ENCODE measurements at places on chromosomes 5 and 9.

- DNase-seq: no peak
These were observed 189.0 kb upstream of the EGFLAM start for GRCh38 chr5:38069360-38069759.

- no peak for DNase-seq
These were observed 127.2 kb upstream of the IER5L start for GRCh38 chr9:129305246-129305645.

DNA sequence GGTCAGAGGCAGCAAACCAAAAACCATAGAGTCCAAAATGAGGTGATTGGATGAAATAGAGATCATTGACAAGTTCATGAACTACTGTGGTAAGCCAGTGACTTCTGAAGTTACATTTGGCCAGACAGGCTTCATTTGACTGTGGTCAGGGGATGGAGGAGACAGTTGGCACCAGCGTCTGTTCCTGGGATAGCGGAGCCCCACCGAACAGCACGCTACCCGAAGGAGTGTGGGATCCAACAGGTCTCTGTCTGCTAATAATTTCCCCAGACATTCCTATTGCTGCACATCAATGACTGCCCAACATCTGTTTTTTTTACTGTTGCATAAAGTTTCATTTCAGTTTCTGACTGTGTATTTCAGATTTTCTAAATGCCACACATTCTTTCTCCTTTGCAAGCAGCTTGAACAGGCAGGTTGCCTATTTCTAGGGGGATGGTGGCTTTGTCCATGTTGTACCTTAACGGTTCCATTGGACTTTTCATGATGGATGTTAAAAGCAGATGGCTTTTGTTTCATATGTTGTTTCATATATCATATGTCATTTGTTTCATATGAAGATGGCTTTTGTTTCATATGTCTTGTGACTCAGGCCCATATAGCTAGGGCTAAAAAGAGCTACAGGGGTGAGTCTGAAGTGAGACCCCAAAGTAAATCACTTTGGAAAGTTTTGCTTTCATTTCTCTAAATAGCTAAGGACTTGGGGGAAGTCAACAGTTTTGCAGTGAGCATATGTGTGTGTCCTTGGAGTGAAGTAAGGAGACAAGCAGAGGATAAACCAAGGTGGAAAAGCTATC lies 180.8 kb downstream of the GOLPH3 start:
- DNase-seq: no peak

GRCh38 chr5:78726571-78726970 lies 78.0 kb upstream of the LHFPL2 start:
- no peak for DNase-seq

DNA sequence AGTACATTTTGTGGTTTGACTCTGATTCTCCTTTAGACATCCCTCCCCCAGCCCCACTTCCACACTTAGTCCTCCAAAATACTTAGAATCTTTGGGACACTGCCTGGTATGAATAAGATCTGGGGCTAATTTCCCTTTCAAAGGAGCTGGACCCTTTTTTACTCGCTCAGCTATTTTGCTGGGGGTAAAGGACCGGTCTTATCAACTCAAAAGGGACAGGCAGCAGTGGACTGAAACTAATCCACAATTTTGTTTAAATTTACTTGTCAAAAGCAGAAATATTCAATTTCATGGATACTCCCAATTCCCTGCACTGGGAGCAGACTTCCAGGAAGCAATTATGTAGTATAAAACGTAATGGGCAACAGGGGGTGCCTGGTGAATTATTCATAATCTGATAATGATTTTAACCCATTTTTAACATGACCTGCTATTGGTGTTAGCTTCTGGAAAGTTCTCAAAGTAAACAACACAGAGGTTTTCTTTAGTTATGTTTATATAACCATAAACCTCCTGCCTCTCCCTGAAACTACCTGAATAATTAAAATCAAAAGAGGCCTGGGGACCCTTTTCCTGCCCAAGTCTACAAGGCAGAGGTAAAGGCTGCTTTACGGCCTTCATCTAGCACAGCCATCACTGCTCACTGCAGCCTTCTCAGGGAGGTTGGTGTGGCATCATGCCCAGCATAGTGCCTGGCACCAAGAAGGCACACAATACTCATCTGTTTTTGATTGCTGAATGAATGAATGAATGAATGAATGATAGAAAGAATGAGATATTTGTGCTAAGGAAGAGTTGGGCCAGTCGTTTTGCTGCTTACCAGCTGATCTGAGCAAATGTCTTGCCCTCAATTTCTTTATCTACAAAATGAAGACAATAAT lies 44.2 kb upstream of the GNPDA1 start:
- no peak for DNase-seq

GRCh38 chr5:41871852-41872251 lies 1.6 kb upstream of the OXCT1 start:
- DNase-seq: no peak

GRCh38 chr5:72151646-72152045 lies 44.4 kb downstream of the MAP1B start:
- no peak for DNase-seq

DNA sequence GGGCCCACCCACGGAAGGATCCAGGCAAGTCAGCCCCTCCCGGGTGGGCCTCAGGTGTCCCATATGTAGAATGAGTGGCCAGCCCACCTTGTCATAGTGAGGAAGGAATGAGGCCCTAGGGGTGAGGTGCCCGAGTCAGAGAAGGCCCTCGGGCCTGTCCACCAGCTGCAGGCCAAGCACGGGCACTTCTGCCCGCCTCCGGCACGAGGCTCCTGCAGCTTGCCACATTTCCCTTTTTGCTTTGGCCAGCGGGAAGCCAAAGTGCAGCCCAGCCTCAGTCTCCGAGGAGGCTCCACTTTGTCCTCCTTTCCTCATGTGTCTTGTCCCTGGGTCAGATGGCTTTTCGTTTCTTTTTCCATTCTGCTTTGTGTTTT lies 72.9 kb downstream of the PSMB7 start:
- no peak for DNase-seq

DNA sequence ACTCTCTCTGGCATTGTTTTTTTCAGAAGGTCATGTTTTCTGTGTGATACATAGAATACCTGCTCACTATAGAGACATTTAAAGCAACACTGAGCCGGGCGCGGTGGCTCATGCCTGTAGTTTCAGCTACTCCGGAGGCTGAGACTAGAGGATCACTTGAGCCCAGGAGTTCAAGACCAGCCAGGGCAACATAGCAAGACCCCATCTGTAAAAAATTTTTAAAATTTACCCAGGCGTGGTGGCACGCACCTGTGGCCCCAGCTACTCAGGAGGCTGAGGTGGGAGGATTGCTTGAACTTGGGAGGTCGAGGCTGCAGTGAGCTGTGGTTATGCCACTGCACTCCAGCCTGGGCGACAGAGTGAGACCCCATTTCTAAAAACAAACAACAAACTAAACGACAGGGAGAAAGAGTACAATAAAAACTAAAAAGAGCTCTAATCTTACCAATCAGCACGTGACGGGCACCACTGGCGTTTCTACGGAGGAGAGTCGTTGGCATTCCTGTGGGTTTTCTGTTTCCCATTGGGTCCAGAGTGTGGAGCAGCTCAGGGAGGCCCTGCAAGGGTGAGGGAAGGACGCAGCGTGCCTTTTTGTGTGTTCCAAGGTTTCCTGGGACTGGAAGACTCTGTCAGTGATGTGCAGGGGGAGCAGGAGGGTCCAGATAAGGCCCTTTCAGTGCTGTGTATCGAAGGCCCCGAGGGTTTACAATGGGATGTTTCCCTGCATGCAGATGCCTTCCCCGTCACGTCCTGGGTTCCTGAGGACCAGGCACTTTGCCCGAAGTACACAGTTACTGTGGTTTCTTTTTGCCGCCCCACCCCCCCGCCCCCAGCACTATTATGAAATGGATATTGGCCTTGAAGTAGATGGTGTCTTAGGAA lies 7.2 kb upstream of the RNU6ATAC start:
- no peak for DNase-seq

DNA sequence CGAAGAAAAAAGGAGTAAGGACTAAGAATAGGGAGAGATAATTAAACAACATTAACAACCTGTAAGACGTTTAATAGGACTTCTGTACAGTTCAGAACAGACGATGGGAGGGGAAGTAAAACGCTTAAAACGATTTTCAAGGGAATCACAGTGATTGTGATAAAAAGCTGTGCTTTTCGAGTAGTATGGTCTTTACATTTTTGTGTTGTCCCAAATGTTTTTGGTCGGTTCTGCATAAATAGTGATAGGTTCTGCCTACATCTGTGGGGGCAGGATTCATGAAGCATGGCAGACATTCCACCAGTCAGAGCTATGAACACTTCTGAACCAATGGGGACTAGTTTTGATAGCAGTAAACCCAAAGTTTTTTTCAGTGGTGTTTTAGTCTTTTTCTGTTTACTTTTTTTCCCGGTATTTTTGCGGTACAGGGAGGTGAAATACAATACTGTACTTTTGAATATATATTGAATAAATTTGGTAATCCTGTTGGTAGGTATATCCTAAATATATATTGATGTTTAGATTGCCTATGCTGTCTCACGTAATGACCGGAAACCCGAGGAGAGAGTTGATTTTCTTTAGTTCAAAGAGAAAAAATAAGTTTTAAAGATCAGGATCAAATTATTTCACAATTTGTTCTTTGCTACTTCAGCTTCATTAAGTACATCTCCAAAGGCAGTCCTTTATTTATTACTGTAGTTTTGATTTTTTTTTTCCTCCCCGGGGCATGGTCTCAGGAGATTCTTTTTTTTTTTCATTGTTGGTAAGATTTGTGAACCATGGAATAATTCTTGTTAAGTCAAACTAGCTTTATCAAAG lies 1.3 kb downstream of the ERBIN start:
- peak; percentile 24 for DNase-seq

DNA sequence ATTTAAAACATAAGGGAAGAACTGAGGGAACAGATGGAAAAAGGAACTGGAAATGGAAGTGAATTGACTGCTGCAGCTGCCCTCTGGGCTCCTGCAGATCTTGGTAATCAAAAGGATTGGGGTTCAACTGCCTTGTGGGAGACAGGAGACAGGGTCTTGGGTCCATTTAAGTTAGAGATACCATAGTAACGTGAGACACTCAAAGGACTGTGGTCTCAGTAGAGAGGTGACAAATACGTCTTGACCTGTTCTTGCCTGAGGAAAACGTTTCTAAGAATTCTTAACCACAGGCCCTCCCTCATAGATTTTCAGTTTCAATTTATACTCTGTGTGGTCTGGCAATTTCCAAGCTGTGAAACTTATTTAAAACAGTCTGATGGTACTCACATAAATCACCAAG lies 100.8 kb upstream of the DHFR start:
- DNase-seq: peak; percentile 3

GRCh38 chr5:150046031-150046430 lies 40.3 kb downstream of the CSF1R start:
- no peak for DNase-seq

GRCh38 chr5:94021246-94021645 lies 279.8 kb upstream of the POU5F2 start:
- DNase-seq: no peak

DNA sequence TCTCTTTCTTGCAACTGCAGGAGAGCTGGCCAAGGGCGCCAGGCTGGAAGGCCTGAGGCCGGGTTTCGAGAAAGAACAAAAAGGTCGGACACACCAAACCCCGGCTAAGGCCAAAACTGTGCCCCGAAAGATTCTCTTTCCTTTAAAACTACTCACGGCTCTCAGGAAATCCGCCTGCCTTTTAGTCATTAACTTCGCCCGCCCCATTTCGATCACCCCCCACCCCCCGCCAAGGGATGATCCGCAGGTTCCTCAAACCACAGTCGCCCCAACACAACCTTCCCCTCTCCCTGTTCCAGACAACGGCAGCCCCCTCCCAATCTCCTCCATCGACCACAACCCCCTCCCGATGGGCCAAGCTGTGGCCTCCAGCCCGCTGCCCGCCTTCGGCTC lies 536 bp downstream of the FEM1C start:
- peak; percentile 53 for DNase-seq

DNA sequence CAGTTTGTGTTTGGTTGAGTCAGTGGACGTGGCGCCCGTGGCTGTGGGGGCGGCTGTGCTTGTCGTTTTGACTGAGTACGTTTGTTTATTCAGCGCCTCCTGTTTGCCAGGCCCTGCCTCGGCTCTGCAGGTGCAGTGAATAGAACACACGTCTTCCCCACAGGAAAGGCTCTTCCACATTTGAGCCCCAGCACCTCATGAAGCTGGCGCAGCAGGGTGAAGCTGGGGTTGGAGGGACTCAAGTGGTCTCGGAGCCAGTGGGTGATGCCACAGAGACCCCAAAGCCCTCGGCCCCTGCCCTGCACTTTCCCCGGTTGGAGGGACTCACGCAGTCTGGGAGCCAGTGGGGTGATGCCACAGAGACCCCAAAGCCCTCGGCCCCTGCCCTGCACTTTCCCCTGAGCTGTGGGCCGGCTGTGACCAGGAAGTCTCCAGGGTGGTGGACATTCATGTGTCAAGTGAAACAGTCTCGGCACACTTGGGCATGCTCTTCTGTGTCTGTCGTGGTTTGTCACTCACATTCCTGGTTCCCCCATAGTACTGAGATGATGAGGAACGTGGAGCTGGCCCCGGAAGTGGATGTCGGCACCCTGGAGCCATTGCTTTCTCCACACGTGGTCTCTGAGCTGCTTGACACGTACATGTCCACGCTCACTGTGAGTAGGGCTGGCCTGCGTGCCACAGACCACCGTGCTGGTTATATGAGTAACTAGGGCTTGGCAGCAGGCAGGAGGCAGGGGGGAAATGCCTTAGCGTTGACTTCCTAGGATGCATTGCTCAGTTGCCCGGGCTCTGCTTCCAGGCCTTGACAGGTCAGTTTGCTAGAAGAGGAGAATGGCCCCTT lies 13.6 kb downstream of the EXOC3 start:
- no peak for DNase-seq

DNA sequence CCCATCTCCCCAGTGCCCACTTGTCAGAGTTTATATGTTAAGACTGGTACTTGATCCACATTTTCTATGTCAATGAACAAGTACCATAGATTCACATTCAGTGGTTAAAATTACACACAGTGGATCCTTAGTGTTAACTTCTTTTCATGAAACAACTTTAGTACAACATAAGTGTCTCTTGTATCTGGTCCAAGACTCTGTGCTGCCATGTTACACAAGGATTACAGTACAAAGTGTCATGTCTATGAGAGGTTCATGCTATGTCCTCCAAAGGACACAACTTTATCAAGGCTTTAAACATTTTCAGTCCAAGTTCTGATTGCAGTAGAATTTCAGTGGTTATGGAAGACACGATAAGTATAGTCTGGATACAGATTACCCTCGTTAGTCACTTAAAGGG lies 13.3 kb upstream of the VLDLR start:
- DNase-seq: no peak

DNA sequence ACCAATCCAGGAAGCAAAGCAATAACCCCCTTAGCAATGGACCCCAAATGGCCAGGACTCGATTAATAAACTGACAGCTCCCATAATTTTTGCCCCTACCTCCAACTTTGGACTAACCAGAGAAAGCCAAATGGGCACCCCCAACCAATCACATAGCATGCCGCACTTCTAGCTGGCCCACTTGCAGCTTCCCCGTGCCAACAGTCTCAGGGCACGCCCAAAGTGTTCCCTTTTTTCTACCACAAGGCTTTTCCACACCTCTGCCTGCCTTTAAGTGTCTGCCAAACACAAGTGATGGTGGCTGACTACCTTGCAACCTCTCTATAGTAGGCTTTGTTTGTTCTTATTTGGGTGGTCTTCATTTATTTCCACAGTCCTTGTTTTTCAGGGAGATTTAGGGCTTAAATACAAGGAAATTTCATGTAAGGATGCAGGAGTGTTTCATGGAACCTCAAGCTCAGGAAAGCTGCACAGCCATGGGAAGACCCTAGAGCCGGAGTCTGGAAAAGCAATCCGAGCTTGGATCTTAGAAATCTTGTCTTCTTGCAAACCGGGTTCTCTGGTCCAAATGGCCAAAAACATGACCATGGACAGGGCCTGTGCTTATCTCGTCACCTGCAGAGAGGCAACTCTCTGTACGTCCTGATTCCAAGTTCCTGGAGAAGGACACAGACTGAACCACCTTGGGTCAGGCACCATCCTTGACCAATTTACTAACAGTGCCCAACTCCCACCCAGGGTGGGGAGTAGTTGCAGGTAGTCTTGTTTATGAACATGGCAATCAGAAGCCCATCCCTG lies 89.2 kb downstream of the THBS4 start:
- DNase-seq: no peak

All from activated CD4-positive, alpha-beta T cell treated with anti-CD3 and anti-CD28 coated beads for 4 hours (primary cell).